ENCODE measurements at places on chromosomes 13 and 19.

DNA sequence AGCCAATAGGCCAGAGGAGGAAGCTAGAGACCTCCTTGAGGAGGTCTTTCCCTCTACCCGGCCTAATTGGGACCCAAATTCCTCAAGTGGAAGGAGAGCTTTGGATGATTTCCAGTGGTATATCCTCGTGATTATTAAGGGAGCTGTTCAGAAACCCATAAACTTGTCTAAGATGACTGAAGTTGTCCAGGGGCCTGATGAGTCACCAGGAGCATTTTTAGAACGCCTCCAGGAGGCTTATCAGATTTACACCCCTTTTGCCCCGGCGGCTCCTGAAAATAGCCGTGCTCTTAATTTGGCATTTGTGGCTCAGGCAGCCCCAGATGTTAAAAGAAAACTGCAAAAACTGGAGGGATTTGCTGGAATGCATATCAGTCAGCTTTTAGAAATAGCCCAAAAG is 198.1 kb downstream of the ZNF486 start:
- DNase-seq = no peak

DNA sequence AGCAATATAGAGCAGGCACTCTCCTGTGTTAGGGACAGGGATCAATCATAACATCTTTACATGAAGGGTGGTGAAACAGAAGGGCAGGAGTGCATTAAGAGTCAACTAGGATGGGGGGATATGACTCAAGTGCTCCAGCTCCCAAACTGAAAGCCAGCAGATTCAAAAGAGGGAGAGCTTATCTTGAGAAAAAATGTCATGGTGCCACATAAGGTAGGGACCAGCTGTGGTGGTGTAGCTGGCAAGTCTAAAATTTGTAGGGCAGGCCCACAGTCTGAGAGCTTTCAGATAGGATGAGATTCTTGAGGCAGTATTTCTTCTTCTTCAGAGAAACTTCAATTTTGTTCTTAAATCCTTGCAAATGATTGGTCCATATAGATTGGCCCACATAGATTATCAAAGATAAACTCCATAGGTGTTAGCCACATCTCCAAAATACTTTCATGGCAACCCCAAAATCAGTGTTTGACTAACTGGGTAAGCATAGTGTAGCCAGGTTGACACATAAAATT is 19.1 kb downstream of the DNAJC15 start:
- DNase-seq = no peak

- no peak for DNase-seq
These were observed 12.5 kb downstream of the DCAF15 start for GRCh38 chr19:13964776-13965175.

GRCh38 chr13:20016649-20017364 is 58.3 kb downstream of the ZMYM2 start:
- DNase-seq = no peak

GRCh38 chr13:92894447-92894846 is 332.2 kb upstream of the GPC6 start:
- DNase-seq = no peak

DNA sequence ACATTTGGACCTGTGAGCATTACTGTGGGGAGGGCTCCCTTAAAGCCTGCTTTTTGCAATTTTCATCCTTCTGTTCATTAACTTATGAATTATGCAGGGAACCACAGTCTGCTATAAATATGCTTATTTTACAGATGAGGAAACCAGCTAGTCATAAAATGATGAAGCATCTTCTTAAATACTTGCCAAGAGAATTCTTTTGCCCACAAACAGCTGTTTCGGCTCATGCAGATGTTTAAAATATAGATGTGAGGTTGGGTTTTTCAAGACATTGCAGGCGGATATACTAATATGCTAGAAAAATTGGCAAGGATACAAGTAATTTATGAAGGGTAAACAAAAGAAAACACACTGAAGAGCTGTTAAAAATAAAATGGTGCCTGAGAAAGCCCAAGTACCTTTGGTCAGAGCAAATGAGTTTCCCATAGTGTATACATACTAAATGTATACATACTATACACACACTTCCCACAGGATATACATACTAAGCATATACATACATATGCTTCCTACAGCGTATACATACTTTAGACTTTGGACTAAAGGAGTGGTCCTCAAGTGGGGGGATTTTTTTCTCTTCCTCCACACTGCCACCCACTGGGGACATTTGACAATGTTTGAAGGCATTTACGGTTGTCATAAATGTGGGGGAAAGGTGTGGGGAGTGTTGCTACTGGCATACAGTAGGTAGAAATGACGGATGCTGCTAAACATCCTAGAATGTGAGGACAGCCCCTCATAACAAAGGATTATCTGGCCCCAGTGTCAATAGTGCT is 164.9 kb upstream of the CSNK1A1L start:
- no peak for DNase-seq

- DNase-seq = no peak
These were observed 27.4 kb downstream of the INSR start for GRCh38 chr19:7266832-7267231.

- DNase-seq = no peak
These were observed 43.4 kb downstream of the BICRA start for GRCh38 chr19:47652285-47652684.

- no peak for DNase-seq
These were observed 363.5 kb downstream of the PCDH20 start for GRCh38 chr13:61052175-61052574.

GRCh38 chr19:15954820-15955219 is 6.0 kb downstream of the OR10H4 start:
- no peak for DNase-seq

GRCh38 chr13:67048084-67048820 is 181.9 kb downstream of the PCDH9 start:
- no peak for DNase-seq

- no peak for DNase-seq
These were observed 738.3 kb upstream of the SLITRK5 start for GRCh38 chr13:86932776-86933334.

Measured in NCI-H2029 treated with DMSO at 0.1 percent for 48 hours (cell line).